ENCODE measurements at places on chromosomes 7 and 10.

GRCh38 chr7:150916670-150917069 lies 61.5 kb downstream of the KCNH2 start:
- no peak for DNase-seq

DNA sequence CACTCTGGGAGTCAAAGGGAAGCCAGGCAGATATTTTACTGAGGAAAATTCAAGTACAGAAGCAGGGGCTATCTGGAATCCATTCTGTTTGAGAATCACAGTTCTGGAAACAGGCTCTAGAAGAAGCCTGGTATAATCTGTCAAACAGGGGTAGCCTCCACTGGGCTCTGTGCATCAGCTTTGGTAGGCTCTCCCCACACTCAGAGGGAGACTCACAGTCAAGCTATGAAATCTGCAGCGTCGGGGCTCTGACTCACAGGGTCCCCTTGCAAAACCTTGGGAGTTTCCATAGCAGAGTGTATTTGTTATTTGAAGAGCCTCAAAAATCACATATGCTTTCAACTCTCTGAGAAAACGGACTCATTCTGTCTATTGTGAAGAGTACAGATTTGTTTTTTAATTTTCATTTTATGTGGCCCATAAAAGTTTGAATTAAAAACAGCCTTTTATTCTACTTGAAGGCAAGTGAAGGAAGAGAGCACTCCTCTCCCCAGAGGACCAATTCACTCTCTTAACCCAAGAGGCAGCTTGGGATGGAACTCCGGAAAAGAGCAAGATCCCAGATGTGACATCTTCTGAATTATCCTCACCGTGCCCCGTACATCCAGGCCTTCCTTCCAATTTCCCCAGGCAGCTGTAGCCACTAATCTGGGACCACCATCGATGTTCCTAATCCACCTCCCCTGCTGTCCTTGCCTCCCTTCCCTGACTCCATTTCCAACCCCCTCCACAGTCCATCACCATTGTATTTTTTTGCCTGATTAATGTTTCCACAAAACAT lies 590.9 kb upstream of the MGMT start:
- DNase-seq = no peak

DNA sequence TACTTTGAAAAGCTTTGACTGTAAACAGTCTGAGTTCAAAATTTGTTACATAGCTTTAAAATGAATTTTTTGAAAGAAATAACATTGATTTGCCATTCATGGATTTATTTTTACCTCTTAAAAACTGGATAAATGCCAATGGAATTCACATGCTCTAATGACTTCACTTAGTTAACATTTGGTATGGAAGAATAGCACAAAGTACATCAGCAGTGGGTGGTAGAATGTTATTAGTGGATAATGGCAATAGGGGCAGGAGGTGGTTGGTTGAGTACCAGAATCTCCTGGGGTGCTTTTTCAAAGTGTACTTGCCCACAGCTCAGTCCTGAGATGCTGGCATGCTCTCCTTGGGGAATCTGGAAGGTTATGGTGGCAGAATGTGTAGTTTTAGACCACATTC lies 4.7 kb downstream of the PPP1R9A start:
- DNase-seq = no peak

DNA sequence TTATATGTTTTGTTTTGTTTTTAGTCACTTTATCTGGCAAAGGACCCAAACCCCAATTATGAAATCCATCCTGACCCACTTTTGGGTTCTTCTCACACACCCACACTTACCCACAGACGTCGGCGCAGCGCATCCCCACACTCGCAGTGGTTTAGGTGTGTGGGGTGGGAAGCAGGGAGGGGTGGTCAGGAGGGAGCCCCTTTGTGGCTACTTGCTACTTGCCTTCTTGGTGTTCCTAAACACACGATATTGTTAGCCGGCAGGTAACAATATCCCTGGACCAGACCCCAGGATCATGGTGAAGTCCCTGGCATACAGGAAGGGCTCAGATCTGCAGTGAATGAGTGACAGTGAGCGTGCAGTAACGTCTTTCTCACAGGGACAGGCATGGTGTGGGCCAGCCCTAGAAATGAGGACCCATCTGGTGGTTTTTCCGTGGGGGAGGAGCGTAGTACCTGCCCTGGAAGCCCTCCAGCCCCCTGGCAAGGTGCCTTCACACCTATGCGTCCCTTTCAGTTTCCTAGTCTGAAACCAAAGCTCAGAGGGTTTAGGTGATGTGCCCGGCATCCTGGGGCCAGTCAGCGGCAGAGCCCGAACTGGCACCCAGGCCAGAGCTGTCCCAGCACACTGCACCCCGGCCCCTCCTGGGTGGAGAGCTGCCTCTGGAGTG lies 4.4 kb downstream of the SPOCK2 start:
- no peak for DNase-seq

DNA sequence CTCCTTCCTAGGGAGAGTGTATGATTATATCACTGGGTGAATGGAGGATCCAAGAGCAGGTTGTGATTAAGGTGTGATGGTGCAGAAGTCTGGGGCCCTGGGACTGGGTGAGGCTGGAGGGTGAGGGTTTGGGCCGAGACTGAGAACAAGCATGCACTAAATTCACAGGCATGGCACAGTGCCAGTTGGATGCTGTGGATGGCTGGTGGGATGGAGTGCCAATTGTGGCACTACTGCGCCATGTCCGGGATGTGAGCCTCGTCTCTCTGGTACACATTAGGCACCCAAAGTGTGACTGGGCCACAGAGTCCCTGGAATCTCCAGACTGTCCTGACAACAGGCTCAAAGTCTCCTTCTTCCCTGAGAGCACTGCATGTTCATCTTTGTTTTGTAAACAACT lies 208.1 kb downstream of the EMX2 start:
- no peak for DNase-seq

GRCh38 chr7:105838627-105839231 lies 37.7 kb downstream of the ATXN7L1 start:
- no peak for DNase-seq

DNA sequence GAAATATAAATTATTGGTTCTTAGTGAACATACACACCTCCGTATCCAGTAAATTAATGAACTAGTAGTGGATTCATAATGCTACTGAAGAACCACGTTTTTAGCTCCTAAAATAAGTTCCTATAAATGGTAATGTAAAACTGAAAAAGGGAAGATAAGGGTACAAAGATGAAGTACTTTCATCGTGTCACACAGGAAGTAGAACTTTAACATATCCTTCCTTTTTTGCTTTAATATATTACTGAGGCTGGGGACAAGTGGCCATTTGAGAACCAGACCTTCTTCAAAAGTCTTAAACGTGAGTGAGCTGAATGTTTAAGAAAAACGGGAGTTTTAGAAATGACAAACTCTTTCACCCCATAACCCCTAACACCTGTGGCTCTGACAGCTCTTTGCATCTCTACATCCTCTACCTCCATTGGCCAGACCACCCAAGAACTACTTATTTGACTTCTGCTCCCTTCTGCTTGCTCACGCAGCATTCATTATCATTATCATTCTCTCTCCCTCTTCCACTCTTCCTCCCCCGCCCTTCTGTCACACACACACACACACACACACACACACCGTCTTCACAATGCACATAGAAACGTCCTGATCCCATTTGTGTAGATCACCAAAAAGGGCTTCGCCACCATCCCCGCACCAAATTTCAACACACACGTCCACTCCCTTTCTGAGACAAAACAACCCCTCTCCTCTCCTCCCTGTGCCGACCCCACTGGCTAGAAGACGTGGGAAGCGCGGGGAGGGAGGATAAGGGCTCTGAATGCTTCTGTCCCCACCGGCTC lies 677 bp downstream of the SKAP2 start:
- DNase-seq = peak; percentile 11

GRCh38 chr10:96044736-96045135 lies 1.4 kb downstream of the CCNJ start:
- peak; percentile 15 for DNase-seq

DNA sequence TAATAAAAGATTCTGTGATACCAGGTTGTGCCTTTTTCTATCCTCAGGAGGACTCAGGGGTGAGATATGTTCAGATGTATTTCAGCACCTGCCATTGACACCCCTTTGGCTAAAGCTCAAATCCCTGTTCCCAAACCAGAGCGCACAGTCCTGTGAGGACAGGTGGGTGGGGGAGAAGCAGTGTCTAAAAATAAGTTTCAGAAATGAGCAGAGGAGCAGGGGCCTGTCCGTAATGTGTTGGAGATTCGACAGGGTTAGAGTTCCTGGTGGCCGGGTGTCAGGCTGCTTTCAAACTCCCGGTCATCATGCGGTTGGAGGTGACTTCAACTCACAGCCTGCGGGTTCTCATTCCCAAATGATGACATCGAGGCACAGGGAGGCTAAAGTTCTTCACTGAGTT lies 211.5 kb downstream of the KLF6 start:
- no peak for DNase-seq

GRCh38 chr7:15099074-15099473 lies 196.5 kb upstream of the DGKB start:
- DNase-seq = no peak

DNA sequence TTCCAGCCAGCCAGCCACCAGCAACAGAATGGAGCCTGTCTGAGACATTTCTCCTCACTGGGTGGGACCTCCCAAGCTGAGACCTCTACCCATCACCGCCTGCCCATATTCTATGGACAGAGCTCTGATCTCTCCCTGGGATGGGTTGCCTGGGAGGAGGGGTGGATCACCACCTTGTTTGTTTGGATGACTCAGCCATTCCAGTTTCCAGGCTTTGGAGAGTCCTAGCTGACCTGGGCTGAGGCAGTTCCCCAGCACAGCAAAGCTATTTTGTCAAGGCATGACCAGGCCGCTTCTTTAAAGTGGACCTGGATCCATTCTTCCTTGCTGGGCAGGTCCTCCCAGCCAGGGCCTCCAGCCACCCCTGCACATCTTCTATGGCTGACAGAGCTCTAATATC lies 982.3 kb downstream of the DNAJB9 start:
- no peak for DNase-seq

DNA sequence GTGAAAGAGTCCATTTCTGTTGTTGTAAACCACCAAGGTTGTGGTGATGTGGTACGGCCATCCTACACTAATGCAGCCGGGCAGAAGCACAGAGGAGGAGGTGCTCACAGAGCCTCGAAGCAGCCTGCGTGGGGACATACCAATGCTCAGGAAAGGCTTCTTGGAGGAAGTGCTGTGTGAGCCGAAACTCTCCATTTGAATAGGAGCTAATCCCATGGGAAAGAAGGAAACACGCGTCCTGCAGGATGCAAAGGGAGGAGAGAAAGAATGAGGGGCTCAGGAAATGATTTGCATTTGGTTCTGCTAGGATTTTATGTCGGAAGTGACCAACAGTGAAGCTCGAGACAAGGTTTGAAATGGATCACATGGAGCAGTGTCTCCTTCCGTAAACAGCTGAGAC lies 477.9 kb upstream of the ANKRD30A start:
- no peak for DNase-seq

- DNase-seq = no peak
Observed at GRCh38 chr7:138460176-138460648, at the start of gene TRIM24. Gene TRIM24 (plus strand): TSS chr7:138460259. CDS start chr7:138460549, 290 bp downstream.

DNA sequence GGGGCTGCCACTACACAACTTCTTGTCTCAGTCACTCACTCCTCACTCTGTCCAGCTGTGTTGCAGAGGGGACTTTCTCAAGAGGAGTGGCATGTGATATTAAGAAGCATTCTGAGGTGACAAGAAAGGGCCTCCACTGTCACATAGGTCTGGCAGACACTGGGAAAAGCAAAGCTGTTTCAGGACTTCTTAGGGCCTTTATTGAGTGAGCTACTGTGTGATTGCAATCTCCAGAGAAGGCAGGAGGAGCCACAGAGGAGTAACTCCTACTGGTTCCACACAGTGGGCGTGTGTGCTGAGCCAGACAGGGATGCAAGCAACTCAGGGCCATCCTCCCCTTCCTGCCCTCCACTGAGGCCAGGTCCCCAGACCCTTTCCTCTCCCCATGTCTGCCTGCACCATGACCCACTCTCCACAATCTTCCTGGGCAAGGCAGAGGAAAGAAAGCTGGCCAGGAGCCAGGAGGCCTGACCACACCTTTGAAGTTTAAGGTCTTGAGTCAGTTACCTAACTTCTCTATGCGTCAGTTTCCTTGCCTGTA lies 262.0 kb upstream of the ZMIZ1 start:
- no peak for DNase-seq

DNA sequence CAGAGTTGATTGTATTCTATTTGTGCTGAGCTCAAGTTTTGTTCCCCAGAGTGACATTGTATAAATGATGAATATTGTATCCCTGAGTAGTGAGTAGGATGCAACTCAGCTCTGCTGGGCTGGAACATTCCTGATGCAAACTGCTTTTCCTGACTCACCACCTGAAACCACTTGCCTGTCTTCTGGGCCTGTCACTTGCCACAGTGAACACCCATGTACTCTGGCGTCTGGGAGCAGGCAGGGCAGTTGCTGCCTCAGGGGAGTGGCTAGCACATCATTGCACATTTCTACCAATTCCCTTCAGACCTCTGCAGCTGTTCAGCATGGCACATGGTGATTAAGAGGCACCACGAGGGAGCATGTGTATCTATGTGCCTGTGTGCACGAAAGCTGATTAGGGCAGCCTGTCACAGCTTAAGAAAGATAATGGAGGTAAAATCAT lies 157.3 kb downstream of the SND1 start:
- DNase-seq = no peak

DNA sequence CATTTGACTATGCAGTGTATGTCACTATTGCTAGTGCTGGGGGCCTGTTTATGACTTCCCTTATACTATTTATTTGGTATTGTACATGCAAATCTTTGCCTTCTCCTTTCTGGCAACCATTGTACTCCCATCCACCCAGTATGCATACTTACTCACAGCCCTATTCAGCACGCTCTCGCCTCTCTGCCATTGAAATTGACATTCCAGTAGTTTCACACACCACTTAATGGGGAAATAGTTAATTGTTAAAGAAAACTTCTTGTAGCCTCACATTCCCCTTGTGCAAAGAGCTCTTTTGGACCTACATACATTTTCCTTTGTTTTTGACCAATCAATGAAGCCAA lies 9.9 kb downstream of the CLDN12 start:
- no peak for DNase-seq

DNA sequence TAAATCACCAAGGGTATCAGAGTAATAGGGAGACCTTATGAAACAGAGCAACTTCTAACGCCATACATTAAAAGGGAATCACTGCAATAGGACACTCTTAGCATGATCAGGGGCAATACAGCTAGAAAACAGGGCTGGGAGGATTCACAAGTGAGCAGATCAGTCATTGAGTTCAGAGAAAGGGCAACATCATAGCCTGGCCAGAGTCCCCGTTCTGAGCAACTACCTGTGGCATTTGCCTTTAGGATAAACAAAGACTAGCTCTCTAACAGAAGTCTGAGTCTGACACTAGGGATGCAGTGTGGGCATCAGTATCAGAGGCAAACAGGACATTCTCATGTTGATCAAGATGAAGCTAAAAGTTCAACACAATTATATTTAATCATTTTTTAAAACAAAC lies 297.9 kb downstream of the DGKB start:
- no peak for DNase-seq

- peak; percentile 61 for DNase-seq
Observed at GRCh38 chr10:25934621-25935139, 651 bp downstream of the MYO3A start.
